ENCODE measurements at places on chromosomes 7 and 10. TPM values are rescaled to one million over a fixed set of nuclear protein-coding genes. Genes with fewer than 3 reads are reported as not detected.

GRCh38 chr7:84714765-84715164 is 472.1 kb downstream of the SEMA3D start:
- no peak for DNase-seq

DNA sequence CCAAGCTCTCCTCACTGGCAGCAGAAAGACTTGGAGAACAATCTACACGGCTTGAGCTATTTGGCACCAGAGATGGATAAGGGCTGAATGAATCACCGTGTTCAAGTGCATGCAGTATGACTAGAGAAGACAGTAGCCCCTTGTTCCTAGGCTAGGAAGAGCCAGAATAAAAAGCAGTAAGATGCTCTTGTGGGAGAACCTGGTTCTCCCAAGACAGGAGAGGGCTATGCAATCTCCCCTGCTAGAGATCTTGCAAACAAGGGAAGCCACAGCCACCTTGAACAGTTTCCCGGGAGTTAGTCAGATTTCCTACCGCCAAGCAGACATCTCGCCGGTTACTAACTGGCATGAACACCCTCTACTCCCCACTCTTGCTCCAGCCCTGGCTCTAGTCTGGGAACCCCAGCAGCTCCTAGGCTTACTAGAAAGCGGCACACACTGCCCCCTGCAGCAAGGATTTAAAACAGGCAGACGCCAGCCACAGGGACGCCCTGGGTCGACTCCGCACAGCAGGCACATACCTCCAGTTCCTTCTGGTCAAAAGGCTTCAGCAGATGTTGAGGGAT is 107.3 kb downstream of the SMURF1 start:
- no peak for DNase-seq

DNA sequence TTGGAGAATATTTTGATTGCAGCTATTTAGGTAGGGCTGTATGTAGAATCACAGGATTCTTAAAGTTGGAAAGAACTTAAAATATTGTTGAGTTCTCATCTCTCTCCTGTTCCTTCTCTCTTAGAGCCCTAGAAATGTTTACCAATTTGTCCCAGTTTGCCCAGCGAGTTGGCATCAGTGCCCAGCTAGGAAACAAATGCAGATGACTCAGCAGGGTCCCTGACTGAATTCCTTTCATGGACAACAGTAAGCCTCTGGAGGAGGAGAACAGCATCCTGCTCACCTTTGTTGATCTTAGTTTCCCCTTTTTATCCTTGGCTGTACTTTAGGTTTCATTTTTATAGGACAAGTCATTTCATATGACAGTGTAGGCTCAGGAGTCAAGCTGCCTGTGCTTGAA is 89.3 kb downstream of the SEC23IP start:
- no peak for DNase-seq

DNA sequence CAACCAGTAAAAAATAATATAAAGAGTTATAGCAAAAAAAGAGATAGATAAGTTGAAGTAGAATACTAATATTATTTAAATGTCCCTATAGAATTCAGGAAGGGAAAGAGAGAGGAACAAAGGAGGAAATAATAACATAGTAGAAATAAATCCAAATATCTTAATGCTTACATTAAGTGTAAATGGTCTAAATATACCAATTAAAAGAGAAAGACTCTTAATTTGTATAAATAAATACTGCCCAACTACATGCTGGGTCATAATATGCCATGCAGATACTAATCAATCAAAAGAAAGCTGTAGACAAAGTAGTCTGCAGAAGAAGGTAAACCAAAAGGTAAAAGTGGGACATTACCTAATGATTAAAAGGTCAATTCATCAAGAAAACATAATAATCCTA is 43.3 kb upstream of the VIPR2 start:
- DNase-seq, result no peak

DNA sequence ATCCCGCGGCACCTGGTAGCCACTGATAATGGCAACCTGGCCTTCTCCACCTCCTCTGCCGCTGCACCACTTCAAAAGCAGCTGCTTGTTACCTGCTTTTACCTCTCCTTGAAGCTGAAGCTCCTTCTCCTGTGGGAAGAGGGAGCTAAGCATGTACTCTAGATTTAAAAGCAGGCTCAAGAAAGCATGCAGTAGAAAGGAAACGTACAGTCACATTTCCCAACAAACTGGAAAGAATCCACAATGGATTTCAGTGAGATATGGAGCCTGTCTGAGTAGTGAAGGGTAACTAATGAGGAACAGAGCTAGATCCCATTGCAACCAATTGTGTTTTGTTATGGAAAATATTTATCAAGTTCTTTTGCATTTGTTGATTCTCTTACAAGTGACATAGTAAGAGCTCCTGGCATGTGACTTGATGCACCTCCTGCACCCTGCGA is 457.4 kb upstream of the GALNT17 start:
- no peak for DNase-seq

GRCh38 chr7:72444026-72444776 is 32.1 kb upstream of the CALN1 start:
- DNase-seq, result no peak

- no peak for DNase-seq
These were observed 140.4 kb upstream of the BMPER start for GRCh38 chr7:33764752-33765451.

GRCh38 chr7:32921896-32922295 is 30.3 kb upstream of the KBTBD2 start:
- no peak for DNase-seq

- no peak for DNase-seq
These were observed 62.1 kb upstream of the PRKAR2B start for GRCh38 chr7:106982415-106982814.

- DNase-seq, result no peak
These were observed 209.0 kb upstream of the NPVF start for GRCh38 chr7:25437308-25437707.

- DNase-seq, result no peak
These were observed 727.8 kb downstream of the GRID1 start for GRCh38 chr10:85638797-85639196.

DNA sequence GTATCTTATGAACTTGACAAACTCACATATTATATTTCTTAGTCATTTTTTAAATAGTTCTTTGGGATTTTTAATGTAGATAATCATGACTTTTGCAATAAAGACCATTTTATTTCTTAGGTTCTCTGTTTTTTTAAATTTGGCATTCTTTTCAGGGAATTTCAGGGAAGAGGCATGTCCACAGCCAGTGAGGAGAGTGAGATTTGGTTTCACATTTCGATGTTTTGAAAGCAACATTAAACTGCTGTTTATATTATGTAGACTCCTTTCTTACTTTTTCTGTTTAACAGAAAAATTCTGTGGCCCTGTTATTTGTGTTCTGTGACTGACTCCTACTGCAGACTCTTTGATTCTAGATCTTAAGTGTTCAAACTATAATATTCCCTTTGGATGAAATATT is 153.7 kb downstream of the FAM107B start:
- DNase-seq, result no peak

GRCh38 chr10:34506786-34507185 is 308.3 kb downstream of the PARD3 start:
- no peak for DNase-seq

- no peak for DNase-seq
These were observed 453.3 kb downstream of the DGKB start for GRCh38 chr7:14449291-14449690.

The SFXN4 gene
- total RNA-seq, result 15.1 TPM

DNA sequence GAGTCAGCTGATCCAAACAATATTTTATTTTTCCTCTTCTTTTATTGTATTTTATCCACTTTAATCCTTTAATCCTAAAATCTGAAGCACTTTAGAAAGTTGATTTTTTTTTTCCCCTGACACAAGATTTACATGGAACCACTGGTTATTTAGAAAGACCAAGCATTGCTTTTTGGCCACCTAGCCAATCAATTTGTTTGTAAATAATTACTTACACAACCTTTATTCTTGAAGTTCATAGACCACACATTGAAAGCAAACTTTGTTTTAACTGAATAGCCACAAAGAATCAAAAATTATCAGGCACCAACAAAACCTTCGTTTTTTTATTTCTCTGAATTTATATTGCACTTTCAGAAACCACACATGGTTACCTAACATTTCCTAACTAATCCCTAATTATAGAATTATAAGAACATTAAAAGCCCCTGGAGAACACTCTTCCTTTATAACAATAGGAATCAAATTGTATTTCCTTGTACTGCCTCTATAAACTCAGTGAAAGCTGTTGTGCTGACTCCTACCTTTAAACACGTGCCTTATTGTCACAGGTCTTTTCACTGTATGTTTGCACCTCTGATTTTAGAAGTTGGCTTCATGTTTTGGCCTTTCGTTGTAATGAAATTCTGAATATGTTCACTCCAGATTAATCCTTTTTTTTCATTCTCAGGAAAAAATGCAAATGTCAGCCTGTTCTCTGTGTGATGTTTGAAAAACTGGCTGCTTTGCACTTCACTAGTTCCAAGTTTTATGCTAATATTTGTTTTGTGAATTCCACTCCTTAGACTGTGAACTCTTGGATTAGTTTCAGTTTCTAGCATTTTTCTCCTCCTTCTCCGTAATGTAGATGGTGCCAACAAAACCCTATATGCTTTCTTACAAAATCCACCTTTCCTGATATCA is 1511.9 kb downstream of the REEP3 start:
- no peak for DNase-seq

The TSPAN33 gene
- 4.2 TPM for total RNA-seq

The OR13A1 gene
- not detected for total RNA-seq

The TAS2R5 gene
- 9.0 TPM for total RNA-seq

The GPER1 gene
- 12.4 TPM for total RNA-seq
